ENCODE measurements at places on chromosomes 4 and X.
A peak's percentile ranks its signal among the peaks of the same experiment; 100 is the strongest.

DNA sequence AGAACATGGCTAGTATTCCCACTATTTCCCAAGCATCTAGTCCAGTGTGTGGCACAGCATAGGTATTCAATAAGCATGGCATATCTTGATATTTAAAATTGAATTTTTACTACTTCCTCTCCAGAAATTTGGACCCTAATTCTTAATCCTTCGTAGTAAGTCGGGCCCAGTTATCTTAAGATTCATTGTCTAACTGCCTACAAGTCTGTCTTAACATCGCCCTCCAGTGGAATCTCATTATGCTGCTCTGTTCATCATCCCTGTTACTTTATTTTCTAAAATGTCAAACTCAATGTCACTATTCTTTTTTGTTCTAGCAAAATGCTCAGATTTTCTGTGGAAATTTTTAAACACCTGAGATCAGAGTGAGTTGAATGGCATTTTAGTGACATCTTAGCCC is 606.2 kb downstream of the KLHL13 start:
- DNase-seq, result peak; percentile 7

DNA sequence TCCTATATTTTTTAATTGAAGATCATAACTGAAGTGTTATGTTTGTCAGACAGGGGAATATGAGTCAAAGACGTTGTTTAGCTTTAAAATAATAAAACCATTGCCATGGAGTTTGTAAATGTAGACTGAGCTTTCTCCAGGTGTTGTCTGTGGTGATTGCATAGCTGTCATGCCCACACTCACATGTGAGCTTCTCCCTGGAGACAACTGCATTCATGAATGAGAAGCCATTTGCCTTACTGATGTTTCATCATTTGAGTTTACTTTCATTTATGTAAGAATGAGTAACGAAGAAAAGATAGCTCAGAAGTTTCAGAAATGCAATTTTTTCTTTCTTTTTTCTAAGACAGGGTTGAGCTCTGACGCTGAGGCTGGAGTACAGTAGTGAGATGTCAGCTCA is 339.1 kb downstream of the GALNTL6 start:
- DNase-seq, result no peak

DNA sequence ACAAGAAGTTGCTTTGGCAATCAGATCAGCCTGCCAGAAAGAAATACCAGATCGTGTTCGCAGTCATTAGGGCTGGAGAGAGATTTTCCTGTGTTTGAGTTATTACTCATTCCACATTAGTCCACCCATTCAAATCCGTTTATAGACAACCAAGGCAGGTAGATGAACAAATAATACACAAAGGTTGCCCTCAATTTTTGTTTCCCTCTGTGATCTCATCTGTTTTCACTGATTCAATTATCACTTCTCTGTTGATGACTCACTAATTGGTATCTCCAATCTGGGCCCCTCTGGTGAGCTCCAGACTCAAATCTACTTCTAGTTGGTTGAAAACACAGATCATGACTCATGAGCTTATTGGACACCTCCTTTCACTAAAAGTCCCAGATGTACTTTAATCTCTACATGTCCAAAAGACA is 54.5 kb downstream of the CHM start:
- no peak for DNase-seq

DNA sequence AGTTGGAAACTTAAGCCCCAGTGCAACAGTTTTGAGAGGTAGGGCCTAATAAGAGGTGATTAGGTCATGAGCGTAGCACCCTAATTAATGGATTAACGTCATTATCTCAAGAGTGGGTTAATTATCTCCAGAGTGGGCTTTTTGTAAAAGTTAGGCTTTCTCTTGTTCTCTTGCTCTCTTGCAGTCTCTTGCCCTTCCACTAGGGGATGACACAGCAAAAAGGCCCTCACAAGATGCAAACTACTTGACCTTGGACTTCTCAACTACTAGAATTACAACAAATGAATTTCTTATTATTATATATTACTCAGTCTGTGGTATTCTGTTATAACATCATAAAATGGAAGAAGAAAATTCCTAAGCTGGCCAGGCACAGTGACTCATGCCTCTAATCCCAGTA is 22.1 kb upstream of the NDST3 start:
- no peak for DNase-seq

GRCh38 chr4:85127653-85128052 is 161.2 kb upstream of the WDFY3 start:
- peak; percentile 43 for DNase-seq

DNA sequence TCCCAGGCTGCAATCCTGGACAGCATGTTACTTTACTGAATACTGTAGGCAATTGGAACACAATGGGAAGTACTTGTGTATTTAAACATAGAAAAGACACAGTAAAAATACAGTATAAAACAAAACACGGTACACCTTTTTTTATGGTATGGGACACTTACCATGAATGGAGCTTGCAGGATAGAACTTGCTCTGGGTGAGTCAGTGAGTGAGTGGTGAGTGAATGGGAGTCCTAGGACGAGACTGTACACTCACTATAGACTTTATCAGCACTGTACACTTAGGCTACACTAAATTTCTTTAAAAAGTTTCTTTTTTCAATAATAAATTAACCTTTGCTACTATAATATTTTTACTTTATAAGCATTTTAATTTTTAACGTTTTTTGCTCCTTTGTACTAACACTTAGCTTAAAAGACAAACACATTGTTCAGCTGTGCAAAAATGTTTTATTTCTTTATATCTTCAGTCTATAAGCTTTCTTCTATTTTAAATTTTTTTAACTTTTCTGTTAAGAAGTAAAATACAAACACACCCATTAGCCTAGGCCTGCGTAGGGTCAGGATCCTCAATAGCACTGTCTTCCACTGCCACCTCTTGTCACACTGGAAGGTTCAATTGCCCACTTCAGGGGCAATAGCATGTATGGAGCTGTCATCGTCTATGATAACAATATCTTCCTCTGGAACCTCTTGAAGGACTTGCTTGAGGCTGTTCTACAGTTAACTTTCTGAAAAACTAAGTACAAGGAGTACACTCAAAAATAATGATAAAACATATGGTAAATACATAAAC is 293.5 kb upstream of the FSTL5 start:
- DNase-seq, result no peak

GRCh38 chr4:106996490-106996889 is 39.6 kb downstream of the DKK2 start:
- peak; percentile 37 for DNase-seq

GRCh38 chr4:61380865-61381264 is 180.7 kb downstream of the ADGRL3 start:
- no peak for DNase-seq

- DNase-seq, result peak; percentile 8
Observed at GRCh38 chrX:72216973-72217372, 21.9 kb downstream of the ERCC6L start.

DNA sequence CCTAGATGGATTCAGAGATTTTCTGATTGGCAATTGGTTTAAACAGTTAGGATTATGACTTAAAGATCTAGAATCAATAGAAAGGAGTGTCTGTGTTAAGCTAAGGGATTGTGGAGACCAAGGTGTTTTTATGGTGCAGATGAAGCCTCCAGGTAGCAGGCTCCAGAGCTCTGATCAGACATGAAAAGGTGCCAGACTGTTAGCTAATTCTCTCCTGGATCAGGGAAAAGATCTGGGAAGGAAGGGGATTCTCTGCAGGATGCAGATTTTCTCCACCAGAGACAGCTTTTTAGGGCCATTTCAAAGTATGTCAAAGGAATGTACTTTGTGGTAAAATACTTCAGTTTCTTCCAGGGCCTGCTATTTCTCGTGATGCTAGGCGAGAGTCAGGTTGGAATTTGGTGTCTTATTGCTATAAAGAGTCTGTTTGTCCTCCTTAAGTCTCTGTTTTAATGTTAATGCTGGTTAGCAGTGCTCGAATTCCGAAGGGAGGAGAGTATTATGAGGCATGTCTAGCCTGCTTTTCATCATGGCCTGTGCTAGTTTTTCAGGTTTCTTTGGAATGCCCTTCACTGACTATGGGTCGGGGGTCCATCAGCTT is 12.0 kb upstream of the GPR78 start:
- no peak for DNase-seq

- peak; percentile 33 for DNase-seq
Observed at GRCh38 chrX:39894683-39895082, 203.1 kb downstream of the BCOR start.

- no peak for DNase-seq
Observed at GRCh38 chrX:357035-357692, 29.5 kb downstream of the PPP2R3B start.

GRCh38 chrX:38804682-38805431 is 3.6 kb downstream of the MID1IP1 start:
- DNase-seq, result peak; percentile 34

DNA sequence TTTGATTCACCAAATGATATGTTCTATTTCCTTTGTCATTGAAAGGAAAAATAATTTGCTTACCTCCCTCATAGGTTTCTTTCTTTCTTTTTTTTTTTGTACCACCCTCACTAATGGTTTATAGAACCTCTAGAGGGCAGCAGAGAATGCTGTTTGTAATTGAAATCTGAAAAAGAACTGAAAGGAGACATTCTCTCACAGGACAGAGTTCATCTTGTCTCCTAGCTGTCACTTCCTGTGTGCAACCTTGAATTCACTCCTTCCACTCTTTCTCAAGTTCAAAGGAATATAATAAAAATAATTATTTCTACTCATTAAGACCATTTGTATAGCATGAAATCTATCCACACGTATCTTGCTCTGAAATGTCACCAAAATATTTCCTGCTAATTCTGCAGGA is 51.0 kb downstream of the GUCY1B1 start:
- peak; percentile 91 for DNase-seq

DNA sequence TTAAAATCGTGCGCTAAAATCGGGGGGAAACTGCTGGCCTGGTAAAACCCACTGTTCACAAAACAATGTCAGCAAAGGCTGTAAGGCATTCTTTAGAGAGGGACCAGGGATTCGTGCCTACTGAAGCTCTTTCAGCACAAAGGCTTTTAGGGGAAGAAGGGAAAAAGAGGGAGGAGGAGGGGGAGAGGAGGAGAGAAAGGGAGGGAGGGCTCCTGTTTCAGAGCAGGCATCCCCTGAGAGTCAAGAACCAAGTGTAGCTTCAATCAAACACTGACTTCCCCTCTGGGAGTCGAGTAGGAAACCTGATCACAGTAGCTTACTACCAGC is 9.5 kb downstream of the BCOR start:
- DNase-seq, result peak; percentile 34

GRCh38 chr4:28227764-28228163 is 1367.1 kb downstream of the STIM2 start:
- no peak for DNase-seq

DNA sequence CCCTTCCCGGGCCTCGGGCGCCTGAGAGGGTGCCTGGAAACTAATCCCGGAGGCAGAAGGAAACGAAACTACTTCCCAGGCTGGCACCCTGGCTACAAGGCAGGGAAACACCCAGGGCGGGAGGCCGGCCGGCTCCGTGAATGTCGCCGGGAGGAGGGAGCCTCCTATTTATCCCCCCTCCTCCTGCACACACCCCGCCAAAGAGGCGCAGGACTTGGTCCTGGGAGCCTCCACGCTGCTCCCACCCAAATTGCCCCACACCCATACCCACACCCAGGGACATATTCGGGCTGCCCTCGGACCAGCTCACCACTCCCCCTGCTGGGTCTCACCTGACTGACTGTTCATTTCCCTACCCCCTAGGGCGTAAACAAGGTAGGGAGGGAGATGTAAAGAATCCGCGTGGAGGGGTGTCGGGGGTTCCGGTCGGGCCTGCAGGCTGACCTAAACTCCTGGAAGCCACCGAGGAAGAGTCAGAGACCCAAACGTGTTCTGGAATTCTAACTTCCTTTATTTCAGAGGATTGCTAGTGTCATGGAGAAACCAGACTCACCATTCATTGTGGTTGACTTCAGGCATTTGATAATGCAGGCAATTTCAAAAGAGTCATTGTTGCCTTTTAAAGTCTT is at the start of gene BTC:
Gene BTC (minus strand): TSS at position 142 of the 629 bp plus-strand sequence. CDS start 198 bp downstream, outside the sequence.
- DNase-seq, result no peak

DNA sequence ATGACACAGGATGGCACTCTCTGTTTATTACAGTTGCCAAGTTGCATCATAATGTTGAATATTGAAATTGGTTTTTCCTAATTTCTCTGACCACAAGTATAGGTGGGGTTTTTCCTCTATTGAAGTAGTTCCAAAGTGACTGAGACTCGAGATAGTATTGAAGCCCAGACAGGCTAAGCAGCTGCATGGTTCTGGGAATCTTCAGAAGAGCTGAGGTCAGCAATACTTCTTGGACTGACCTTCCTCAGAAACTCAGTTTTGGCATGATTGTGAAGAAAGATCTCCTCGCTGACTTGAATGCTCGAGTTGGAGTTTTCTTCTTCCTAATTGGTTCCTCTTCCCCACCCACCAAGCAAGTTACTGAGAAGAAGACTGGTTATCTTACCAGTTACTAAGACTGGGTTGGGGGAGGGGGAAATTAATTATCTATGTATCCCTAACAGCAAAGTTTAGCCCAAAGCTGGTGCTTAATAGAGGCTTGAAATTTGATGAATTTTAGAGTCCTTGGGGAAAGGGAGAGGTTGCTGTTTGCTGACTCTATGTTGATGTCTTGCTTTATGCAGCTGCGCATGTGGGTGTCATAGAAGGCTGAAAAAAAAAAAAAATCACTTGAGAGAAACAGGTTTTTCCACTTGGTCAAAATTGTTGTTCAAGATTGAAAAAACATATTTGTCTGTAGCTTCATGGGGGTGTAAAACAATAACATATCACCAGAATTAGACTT is 91.1 kb downstream of the P2RY10 start:
- no peak for DNase-seq

- no peak for DNase-seq
Observed at GRCh38 chr4:145533001-145533400, 51.3 kb downstream of the SMAD1 start.

GRCh38 chr4:118680808-118681207 is 4.4 kb upstream of the METTL14 start:
- DNase-seq, result peak; percentile 23

DNA sequence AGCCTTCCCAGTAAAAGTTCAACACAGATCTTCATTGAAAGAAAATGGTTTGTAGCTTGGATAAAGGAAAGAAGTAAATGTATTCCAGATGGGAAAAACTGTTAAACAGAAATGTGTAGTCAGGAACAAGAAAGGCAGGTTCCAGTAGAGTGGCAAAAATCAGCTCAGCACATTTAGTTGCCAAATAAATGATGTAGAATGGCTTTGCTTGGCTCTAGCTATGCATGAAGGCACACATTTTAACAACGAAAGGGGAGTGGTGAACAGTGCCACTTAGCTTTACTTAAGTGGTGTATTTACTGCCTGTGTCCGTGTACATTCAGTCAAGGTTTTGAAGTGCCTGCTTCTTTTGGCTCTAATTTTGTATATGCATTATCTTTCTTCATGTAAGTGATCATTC is 644.5 kb upstream of the ATOH1 start:
- no peak for DNase-seq

- peak; percentile 22 for DNase-seq
Observed at GRCh38 chrX:68345025-68345424, 88.3 kb downstream of the OPHN1 start.

DNA sequence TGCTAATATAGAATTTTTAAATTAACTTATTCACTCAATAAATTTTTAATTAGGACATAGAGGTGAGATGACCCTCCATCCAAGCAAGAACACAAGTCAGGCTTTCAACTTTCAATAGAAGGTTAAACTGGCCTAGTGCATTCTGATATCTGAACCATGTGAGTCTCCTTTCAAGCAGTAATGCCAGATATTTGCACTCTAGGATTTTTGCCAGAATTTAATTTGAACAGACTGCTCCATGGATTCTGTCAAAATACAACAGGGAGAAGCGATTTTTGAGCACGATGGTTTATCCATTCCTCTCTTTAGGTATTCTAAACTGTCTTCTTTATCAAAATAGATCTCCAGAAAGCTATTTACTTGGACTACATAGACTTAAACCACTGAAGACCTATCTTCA is 72.0 kb upstream of the DCLK2 start:
- DNase-seq, result no peak
